Dermis microvascular lymphatic vessel endothelial cell (primary cell): ENCODE measurements at places on chromosomes 12 and 14. TPM values are rescaled to one million over a fixed set of nuclear protein-coding genes. Genes with fewer than 3 reads are reported as not detected.

The ADAMTS20 gene
- not detected in 2 replicates for total RNA-seq

The SLC10A1 gene
- not detected in 2 replicates for total RNA-seq

The OAS2 gene
- 2.9 and 4.5 TPM in 2 replicates for total RNA-seq

The DLGAP5 gene
- total RNA-seq, result 8.7 and 33.6 TPM in 2 replicates

The DTX1 gene
- 1.8 and 6.1 TPM in 2 replicates for total RNA-seq

The SYT1 gene
- total RNA-seq, result 3.6 and 6.3 TPM in 2 replicates

The CMA1 gene
- not detected in 2 replicates for total RNA-seq

GRCh38 chr12:18045446-18045992 is 44.5 kb downstream of the RERGL start:
- no peak for DNase-seq

GRCh38 chr14:99604766-99605298 is 825 bp upstream of the CCDC85C start:
- DNase-seq, result no peak

DNA sequence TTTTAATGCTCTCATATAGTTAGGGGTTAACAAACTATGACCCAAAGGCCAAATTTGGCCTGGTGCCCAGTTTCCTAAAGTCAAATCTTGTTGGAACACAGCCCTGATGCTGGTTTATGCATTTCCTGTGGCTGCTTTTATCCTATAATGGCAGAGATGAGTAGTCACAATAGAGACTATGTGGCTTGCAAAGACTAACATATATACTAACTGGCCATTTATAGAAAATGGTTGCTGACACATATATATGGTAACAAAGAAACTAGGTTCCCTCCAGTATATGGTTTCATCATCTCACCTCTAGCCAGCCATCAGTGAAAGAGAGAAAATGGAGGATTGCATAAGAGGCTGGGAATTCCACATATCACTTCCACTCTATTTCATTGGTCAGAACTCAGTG is 10.8 kb downstream of the NAV3 start:
- DNase-seq, result peak; percentile 92

GRCh38 chr12:57936513-57936883 is 4.9 kb upstream of the ATP23 start:
- DNase-seq, result no peak

DNA sequence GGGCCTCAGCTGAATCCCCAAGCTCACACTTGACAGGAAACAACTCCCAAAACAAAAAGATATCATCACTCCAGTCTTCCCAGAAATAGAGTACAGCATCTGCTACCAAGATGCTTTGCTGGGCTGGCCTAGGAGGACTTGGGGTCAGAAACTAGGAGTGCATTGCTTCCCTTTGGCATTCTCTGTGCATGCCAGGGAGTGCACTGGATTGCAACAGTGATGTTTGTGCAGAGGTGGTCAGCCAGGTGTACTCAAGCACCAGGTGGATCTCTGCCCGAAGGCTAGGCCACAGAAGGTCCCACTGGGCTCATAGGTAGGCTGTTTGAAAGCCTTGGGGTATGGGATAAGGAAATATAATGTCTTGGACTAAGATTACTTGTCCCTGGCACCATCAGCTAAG is 51.1 kb downstream of the RAB35 start:
- DNase-seq, result no peak

GRCh38 chr12:25959071-25959961 is 834 bp downstream of the RASSF8 start:
- DNase-seq, result peak; percentile 24

DNA sequence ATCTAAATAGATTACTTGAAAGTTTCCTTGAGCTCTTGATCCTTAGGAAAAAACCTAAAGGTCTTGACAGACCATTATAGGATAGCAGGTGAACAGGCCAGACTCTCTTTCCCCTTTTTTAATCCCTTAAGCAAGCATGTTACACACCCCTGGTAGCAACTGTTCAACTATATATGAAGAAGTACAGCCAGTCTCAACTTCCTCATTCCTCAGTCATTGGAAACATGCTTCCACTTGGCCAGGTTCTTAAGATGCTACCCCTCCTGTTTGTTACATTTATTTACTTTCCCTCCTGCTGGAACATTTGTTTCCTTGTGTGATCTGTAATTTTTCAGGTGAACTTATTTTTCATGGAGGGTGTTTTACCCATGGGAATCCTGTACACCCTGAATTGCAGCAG is 124.1 kb downstream of the ARMH4 start:
- DNase-seq, result no peak

- DNase-seq, result no peak
These were observed 606 bp downstream of the PRIMA1 start for GRCh38 chr14:93787465-93788292.

GRCh38 chr14:22517117-22517720 is 71.8 kb downstream of the DAD1 start:
- DNase-seq, result no peak

- peak; percentile 94 for DNase-seq
These were observed 36.2 kb downstream of the TMEM120B start for GRCh38 chr12:121748571-121749265.

- DNase-seq, result no peak
These were observed 43.2 kb upstream of the MYBPC1 start for GRCh38 chr12:101551362-101552114.

DNA sequence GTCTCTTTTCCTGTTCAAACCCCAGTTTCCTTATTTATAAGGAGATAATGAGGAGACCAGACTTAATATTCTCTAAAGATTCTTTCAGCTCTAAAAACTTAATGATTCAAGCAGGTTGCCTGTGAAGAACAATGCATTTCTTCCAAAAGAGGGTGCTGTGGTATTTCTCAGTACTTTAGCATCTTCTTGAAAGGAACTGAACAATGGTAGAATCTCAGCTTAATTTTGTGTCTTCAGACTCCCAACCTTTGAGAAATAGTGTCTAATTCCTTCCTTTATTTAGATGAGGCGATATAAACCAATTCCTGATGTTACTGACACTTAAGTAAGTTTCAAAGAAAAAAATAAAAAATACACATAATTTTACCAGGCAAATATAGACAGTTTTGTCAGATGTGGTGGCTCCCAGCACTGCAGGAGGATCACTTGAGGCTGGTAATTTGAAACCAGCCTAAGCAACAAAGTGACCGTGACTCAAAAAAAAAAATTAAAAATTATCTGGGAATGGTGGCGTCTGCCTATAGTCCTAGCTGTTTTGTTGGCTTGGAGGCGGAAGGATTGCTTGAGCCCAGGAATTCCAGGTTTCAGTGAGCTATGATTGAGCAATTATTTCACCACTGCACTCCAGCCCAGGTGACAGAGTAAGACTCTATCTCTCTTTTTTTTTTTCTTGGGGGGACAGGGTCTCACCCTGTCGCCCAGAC is 76.9 kb upstream of the PSMA6 start:
- no peak for DNase-seq

GRCh38 chr12:81261508-81262207 is 183.8 kb downstream of the ACSS3 start:
- no peak for DNase-seq

DNA sequence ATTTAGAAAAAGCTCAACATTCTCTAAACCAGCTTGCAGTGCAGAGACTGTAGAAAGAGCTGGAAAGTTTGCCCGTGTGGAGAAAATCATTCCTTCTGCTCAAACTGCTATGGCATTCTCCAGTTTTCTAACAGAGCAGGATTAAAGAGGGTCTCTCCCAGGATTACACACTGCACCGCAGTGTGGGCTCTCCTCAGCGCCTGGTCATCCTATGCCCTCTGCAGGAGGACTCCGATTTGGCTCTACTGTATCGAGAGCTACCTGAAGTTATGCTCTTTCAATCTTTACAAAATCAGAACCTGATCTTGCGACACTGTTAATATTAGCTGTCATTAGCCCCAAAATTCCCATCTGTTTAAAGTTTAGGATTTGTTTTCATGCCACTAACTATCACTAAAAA is 33.0 kb downstream of the BHLHE41 start:
- no peak for DNase-seq

DNA sequence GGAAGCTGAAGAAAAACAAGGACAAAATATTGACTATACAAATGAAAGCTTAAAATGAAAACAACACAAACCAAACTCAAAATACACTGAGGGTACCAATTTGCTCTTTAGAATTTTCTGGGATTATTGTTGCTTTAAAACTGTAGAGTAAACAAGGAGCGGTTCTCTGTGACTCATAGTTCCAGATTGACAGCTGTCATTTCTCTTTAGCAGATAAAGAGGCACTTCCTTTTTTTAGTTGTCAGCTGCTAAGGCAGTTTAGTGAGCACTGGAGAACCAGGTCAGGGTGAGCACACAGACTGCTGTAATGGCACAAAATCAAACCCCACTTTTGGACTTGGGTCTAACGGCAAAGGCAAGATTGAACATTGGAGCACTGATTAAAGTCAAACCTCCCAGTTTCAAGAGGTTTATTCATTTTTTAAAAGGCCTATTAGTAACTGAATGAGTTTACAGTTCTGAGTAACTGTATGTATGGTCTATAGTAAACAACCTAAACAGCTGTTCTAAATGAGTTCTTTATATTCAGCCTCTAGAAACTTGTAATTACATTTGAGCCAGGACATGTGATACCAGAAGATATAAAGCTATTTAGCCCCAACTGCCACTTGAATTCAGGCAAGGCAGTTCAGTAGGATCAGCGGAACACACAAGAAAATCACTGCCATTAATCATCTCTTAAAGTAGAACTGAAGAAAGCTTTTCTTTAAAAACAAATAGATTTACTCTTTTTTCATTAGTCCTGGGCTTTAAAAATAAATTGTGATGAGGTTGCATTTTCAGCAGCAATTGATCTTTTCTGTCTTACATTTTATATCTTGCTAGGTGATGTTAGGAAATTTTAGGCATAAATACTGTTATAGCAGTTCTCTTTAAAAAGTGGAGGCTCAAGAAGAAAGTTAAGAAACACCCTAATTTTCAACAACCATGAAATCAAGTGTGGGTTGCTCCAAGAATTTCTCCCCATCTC is 71.7 kb upstream of the PRICKLE1 start:
- DNase-seq, result no peak

DNA sequence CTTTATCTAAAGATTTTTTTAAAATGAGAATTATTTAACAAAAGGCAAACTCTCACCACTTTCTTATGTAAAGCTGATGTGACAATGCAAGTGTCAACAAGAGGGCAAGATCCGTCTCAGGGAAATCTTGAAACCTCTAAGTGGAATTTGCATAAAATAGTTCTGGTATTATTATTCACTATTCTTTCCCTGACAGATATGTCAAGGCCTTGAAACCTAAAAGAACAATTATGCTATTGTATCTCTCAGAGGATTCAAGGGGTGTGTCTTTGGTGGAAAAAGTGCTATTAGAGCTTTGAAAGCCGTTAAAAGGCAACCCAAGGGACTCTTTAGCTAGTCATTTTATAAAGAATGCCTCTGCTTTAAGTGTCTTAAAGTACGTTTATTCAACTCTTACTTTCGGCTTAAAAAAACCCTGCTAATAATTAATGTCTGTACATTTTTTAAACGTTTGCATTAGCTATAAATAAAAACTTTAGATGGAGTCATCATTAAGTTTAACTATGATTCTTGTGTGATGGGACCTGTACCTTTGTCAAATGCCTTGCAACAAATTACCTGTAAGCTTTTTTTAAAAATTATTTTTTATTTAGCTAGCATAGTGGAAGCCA is 585.5 kb downstream of the VRK1 start:
- DNase-seq, result no peak

DNA sequence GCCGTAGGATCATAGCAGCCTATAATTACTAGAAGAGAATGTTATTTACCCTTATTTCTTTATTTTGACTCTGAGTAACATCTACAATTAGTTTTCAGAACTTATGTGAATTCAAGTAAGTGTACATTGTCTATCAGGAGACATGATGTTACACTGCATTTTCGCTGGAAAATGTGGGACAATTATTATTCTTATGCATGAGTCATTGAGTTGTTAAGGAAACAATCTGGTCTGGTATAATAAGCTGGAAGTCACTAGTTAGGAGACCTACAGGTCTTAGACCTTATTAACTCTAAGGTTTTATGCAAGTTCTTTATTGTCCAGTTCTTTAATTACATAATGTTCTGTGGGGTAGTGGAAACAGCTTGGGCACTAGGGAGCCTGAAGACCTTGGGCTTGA is 5.8 kb downstream of the KTN1 start:
- DNase-seq, result no peak

DNA sequence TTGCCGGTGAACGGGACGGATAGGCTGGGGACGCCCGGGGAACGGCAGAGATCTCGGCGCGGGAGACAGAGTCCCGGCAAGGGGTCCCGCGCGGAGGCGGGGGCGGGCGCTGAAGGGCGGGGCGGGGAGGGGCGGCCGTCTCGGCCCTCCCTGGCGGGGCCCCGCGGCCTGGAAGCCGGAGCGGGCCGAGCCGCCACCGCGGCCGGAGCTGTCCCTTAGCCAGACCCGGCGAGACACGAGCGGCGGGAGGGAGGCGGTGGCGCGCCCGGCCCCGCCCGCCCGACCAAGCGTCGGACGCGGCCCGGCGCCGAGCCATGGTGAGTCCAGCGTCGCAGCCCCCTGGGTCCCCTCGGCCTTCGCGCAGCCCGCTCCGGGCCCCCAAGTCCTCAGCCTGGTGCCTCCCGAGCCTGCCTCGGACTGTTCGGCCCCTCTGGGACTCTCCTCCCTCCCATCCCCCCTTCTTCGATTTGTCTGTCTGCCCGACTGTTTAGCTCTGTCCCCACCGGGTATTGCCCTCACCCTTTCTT is at the start of gene ARHGEF40:
ARHGEF40 (plus strand) TSS at position 222 of the 527 bp plus-strand sequence; CDS start at position 315, 93 bp downstream.
- DNase-seq, result peak; percentile 35

DNA sequence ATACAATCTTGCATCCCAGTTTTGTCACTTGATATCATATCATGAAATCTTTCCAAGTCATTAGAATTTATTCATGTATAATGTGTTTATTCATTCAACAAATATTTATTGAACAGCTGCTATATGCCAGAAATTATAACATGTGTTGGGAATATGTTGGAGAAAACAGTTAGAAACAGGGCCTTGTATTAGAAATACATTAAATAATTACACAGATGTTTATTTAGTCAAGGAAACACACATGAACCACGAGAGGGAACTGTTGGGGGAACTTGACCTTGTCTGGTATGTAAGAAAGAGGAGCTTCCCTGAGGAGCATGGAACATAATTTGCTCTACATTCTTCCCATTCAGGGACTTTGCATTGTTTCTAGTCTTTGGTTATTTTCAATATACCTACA is 191.7 kb upstream of the FRMD6 start:
- no peak for DNase-seq

DNA sequence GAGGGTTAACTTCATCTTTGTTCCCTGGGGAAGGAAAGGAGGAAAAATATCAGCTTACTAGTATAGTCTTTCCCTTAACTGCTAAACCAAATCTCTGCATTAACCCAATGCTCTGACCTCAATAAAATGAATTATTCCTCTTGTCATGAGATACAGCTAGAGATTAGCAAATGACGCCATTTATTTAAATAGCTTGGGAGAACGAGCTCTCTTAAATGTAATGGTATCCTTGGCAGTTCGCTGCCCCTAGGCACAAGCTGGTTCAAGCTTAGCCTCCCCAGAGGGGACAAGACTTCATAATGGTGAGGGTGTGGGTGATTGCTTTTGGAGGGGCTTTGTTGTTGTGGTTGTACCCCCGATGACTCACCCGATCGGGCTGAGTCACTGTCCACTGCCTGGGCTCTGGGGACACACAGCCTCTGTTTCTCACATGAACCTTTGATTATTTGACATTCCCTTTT is 19.6 kb downstream of the FNTB start:
- DNase-seq, result no peak

DNA sequence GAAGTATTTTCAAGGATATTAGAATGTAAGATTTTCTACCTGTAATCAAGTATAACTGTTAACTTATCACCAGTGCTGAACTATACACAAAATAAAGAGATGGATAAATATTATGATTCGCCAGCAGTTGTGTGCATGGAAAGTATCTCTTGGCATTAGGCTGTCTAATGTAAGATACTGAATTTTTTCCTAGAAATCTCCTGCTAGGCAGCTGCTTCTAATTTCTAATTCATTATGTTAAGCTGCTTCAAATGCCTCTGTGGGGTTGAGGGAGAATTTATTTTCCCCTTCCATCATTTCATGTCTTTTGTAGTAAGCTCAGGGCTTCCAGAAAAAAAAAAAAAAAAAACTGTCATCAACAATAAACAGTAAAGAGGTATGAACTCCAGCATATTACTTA is 516.0 kb downstream of the DIO2 start:
- no peak for DNase-seq
